ENCODE measurements at places on chromosomes 1 and 21.

GRCh38 chr1:199272628-199273086, 633.8 kb downstream of the PTPRC start:
- DNase-seq, result no peak

DNA sequence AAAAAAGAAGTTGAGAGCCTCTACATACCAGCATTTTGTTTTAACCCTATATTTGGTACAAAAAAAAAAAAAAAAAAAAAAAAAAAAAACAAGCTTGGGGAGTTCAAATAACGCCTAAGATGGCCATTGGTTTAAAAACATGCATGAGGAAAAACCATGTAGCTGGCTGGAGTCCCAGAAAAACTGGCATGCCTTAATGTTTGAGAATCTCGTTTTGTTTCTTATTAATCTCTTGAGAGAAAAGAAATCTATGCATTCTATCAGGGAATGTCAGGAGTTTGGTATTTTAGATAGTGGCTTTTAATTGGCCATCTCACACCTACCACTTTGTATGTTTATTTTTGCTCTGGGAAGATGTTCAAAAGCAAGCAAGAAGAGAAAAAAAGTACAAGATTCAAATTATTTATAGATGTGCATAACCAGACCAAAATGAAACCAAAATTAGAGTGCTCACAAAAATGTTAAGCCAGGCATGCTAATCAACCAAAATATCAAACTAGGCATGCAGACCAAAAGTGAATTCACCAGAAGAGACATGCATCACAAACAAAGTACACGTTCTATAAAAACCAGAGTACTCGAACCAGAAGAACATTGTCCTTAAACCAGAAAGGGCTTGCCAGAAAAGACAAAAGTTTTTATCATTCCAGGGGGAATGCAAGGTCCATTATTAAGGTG, 156.6 kb downstream of the AK5 start:
- DNase-seq, result no peak

DNA sequence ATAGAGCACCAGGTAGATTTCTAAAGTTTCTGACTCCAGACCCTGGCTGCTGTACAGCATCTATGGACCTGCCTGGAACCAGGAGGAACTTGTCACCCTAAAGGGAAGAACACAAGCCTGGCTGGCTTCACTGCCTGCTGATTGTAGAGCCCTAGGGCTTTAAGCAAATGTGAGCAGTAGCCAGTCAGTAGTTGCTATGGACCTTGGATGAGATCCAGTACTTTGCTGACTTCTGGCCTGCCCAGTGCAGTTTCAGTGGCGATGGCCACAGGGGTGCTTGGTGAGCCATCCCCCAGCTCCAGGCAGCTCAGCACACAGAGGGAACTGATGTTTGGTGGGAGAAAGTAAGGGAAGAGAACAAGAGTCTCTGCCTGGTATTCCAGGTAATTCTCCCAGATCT, 68.4 kb downstream of the ATP6V1G3 start:
- no peak for DNase-seq

DNA sequence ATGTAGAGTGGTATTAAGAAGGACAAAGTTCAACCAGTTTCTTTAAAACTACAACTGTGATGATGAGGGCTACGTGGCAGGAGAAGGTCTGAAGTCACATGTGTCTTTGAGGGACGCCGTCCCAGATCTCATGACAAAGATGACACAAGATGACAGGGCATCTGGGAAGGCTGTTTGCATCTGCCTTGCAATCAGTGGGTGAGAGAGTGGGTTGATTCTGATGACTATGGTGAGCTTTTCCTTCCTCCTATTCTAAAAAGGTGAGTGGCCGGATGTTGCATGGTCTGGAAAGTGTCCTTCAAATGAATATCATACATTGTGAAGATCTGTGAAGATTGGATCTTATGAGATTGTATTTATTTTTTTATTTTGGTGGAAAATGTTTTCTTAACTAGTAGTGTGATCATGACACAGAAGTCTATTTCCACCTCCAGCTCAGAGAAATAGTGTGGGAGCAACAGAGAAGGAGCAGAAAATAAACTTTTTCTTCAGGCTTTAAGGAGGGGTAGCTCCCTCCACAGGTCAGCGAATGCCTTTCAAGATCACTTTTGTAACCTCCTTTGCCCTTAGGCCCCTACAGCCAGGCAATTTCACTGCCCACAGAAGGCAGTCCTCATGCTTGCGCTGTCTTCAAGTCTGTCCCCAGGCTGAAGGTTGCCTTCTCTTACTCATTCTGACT, 76.0 kb upstream of the ATF3 start:
- DNase-seq, result no peak

GRCh38 chr1:227314014-227314848, 4.1 kb downstream of the CDC42BPA start:
- DNase-seq, result no peak

- DNase-seq, result no peak
Observed at GRCh38 chr1:70227439-70227838, 6.3 kb downstream of the SRSF11 start.

GRCh38 chr1:3614755-3615742, 3.7 kb upstream of the MEGF6 start:
- DNase-seq, result no peak

- no peak for DNase-seq
Observed at GRCh38 chr21:21159253-21159899, 161.2 kb downstream of the NCAM2 start.

GRCh38 chr1:83516369-83516768, 482.6 kb downstream of the TTLL7 start:
- DNase-seq, result no peak

DNA sequence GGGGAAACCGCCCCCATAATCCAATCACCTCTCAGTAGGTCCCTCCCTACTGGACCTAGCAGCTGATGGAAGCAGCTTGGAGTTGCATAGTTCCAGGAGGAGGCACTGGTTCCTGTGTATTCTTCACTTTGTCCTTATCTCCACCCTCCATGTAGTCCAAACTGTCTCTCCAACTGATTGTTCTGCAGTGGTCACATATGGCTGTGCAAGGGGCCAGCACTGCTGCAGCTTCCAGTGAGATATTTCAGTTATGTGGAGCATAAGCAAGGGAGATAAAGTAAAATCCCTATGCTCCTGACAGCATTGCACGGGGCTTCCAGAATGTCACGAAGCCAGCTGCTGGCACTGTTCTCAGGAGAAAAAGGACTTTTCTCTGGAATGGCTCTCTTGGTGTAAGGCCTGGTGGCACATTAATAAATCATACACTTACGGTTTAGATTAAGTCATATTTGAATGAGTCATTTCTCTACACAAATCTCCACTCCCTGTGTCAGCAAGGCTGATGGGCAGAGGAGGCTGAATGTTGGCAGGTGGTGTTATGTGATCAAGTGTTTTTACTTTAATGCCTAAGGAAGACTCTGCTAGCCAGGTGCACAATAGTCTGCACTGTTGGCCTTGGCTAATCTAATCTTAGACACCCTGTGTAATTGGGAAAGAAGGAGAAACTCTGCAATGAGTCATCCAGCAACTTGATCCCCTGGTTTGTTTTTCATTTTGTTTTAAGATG, 93.4 kb downstream of the KCNK1 start:
- DNase-seq, result no peak

DNA sequence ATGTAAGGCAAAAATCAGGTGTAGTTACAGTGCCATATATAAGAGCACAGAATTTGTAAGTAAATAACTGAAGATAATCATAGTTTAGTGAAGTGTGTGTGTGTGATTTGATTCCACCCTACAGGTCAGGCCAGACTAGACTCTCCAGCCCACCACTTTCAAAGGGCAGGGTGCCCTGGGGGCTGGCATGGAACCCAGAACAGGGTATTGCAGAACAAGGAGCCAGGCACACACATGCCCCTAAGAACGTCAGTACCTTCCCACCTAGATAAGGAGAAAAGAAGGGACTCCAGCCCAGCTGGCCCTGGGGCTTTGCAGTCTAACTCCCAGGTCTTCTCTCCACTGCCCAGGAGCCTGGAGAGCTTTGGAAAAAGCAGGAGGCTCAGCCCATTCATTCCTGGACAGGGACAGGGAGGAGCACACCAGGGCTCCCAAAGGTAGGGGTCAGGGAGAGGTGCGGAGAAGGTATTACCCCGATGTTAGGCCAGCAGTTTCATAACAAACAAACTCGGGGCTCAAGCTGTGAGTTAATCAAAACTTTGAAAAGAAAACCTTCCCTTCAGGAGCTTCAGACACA, 149.7 kb upstream of the VANGL1 start:
- DNase-seq, result no peak

DNA sequence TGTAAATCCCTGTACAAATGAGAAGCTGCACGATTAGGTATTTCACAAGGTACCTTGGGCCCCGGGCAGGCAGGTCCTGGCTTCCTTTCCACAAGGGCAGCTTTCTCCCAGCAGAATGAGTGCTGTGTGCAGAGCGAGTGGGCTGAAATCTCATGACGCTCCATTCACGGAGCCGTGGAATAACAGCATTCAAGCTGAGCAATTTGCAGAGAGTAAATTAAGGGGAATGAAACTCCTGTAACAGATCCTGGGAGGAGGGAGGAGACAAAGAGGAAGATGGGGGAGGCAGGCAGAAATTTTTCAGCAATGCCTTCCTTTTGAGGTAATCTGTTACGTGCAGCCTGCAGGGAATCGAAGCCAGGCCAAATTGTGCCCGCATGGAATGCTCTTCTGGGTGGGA, 239.9 kb downstream of the TNR start:
- DNase-seq, result no peak

DNA sequence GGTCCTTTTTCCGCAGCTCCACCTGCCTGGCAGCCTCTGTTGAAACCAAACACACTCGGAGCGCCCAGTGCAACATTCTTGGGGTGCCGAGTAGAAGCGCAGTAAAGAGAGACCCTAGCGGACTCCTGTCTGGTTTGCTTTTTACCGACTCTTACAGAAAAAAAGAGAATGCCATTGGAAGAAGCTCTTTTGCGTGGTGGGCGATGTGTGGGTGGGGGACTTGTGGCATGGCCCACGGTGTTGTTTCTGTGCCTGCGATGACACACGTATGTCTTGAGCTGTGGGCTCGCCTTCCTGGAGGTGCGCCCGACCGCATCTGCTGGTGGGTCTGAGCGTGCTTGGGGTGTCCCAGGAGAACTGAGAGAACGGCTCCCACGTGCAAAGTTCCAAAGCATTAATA, 7.3 kb upstream of the BARHL2 start:
- DNase-seq, result no peak

DNA sequence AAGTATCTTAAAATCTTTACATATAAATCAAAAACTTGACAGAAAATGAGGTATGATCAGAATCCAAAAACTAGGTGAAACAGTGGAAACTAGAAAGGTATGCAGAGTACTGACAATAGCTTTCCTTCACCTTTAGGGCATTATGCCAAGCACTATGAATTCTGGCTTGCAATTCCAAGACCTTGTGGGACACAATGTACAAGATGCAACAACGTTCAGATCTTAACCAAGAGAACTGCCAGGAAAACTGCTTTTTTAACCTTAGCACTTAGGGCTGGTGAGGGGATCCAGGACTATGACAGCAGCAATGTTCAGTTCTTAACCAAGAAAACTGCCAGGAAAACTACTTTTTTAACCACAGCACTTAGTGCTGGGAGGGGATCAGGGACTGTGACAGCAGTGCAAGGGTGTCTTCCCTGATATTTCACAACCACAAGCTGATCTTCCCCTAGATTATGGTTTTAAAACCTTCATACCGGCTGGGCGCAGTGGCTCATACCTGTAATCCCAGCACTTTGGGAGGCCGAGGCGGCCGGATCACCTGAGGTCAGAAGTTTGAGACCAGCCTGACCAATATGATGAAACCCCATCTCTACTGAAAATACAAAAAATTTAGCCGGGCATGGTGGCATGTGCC, 22.3 kb downstream of the FOXJ3 start:
- no peak for DNase-seq

DNA sequence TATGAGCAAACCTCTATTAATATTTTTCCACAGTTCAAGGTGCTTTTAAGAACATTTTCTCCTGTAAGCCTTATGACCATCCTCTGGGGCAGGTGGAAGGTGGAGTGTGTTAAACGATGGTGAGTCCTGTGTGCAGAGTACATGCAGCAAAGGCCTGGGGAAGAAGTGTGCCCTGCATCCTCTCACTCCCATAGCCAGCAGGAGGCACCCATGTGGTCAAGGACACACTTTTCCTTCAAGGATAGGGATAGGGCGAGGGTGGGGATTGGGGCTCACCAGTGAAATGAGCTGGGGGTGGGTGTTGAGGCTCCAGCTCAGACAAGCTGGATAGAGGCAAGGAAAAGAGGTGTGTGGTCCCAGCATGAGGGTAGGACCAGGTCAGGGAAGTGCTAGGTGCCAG, 120.8 kb upstream of the KCNE2 start:
- no peak for DNase-seq

DNA sequence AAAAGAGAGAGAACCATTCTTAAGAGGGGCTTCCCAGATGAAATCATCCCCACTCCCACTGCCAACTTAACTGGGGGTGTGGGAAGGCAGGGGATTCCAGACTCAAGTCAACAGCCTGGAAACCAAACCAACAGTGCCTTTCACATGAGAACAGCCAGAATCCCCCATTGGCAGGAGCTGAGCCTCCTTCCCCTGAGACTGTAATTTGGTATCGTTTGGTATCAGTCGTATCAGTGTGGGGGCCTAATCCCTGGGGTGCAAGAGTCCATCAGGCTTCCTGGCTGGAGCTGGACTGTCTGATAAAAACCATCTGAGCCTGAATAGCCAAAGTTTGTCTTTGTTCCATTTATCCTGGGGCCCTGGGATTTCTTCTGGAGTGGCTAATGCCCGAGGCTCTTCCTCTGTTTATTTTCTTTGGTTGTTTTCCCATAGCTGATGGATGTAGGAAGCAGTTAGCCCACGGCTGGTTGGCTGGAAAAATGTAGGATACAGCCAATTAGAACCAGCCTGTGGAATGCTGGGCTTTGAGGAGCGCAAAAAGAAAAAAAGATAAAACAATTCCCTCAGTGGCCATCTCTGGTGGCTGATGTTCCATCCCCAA, 84.6 kb downstream of the LAMC2 start:
- no peak for DNase-seq

DNA sequence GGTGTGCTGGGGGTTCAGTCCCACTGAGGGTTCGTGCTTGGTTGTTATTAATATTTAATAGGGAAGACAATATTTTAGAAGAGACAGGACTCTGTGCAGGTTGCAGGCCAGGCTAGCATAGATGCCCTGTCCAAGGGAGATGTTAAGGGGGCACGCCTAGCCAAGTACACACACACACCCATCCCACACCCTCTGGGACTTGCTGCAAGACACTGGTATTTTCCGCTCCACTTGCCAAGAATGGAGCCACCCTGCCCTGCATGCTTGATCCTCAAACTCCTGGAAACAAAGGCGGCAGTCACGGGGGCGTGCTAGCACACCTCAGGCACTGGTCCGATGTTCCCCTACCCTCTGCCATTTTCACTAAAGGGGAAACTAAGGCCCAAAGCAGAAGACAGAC, 99.1 kb downstream of the MRPL37 start:
- DNase-seq, result no peak

- DNase-seq, result no peak
Observed at GRCh38 chr1:169193191-169193850, 86.8 kb downstream of the ATP1B1 start.

GRCh38 chr1:63319046-63320021, 3.0 kb upstream of the FOXD3 start:
- DNase-seq, result no peak

GRCh38 chr1:171590022-171590421, 32.0 kb upstream of the MYOCOS start:
- DNase-seq, result no peak

GRCh38 chr1:78483903-78484302, 6.9 kb upstream of the PTGFR start:
- DNase-seq, result no peak
